Iris pigment epithelial cell (primary cell): ENCODE measurements at places on chromosomes 4 and X.

DNA sequence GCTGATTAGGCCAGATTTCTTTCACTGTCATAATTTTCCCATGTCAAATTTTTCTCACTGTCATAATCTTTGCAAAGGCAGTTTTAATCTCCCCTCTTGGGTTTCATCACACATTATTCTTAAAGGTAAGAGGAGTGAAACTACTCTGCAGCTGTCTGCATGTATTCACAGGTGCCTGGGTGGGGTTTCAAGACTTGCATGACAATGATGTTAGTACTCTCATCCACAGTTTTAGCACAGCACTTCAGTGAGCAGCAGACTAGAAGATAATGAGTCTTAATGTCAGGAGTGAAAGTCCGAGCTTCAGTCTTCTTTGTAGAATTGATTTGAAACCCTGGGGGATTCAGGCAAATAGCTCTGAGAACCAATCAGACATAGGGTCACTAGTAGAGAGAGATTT lies 182.5 kb upstream of the GALNT7 start:
- DNase-seq, result no peak

DNA sequence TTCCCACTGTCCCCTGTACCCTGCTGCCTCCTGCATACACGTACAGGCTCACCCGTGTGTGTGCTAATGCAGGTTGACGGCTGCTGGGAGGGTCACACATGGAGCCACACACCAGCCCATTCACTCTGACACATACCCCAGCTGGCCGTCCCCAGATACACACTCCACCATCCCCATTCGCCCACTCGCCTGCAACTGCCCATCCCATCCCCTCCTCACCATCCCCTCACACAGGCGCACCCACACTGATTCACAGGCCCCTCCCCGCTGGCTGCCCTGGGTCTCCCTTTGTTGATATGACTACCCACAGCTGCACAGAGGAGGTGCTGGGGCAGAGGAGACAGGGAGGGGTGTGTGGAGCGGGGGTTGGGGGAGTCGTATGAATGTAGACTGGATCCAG lies 25.7 kb downstream of the PJA1 start:
- DNase-seq, result no peak

- no peak for DNase-seq
Observed at GRCh38 chrX:55841962-55842752, 124.6 kb downstream of the RRAGB start.

GRCh38 chr4:42672359-42673081 lies 15.6 kb upstream of the ATP8A1 start:
- no peak for DNase-seq
